B cell (primary cell): ENCODE measurements at places on chromosomes 13 and 19. TPM values are rescaled to one million over a fixed set of nuclear protein-coding genes. Genes with fewer than 3 reads are reported as not detected.

DNA sequence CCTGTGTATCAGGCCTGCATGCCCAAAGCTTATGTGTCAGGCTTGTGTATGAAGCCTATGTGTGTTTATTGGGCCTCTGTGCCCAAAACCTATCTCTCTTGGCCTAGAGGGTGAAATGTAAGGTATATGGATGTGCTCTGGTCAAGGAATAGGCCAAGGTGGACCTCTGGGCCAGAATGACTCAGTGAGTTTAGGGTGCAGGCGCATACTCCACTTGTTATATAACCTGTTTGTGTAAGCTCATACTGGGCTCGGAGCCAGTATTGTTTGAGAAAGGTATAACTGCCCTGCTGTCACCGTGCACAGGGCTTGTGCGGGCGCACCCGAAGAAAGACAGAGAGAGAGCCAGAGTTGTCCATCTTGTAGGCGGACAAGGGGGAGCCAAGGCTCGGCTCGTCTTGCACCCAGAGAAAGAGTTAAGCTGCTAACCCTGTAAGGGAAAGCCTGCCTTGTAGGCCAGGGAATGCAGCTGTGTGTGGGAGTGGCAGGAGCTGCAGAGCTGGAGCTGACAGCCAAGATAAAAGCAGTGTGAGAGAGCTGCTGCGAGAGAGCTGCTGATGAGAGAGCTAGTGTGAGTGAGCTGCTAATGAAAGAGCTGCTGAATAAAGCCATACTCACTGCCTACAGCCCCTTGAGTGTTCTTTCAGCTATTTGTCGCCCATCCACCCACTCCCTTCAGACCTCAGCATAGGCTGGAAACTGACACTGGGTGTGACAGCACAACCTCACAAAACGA lies 43.4 kb upstream of the N4BP2L1 start:
- H3K27ac ChIP-seq: no peak overlapping the region
- no peaks in the 10 kb centered on the region for H3K36me3 ChIP-seq
- H3K4me1 ChIP-seq: no peaks in the 10 kb centered on the region
- DNase-seq: no peak
- no peak overlapping the region for H3K4me3 ChIP-seq

- no peak overlapping the region for H3K4me3 ChIP-seq
- no peaks in the 10 kb centered on the region for H3K4me1 ChIP-seq
- no peak overlapping the region for H3K27ac ChIP-seq
- no peaks in the 10 kb centered on the region for H3K27me3 ChIP-seq
Measured at GRCh38 chr13:76489274-76489673, 396.9 kb downstream of the KCTD12 start.

DNA sequence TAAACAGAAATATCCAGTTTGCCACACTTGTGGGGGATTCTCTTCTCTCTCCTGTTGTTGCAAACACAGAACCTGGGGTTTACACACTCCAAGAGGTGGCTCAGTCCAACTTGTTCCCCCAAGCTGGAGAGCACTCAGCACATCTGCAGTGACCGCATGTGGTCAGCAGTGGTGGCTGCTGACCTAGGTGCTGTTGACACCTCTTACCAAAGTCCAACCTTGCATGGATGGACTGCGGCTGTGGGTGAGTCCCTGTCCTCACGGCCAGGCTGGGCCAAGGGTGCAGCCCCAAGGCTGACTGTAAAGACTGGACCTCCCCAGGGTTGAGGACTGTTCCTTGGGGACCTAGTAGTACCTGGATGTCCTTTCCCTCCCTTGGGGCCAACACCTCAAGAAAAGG lies 6.1 kb downstream of the LRFN3 start:
- H3K4me1 ChIP-seq: peaks cover 2% of the 10 kb centered on the region
- DNase-seq: no peak
- no peak overlapping the region for H3K4me3 ChIP-seq
- no peaks in the 10 kb centered on the region for H3K36me3 ChIP-seq
- H3K27ac ChIP-seq: no peak overlapping the region

The ZNF548 gene
- total RNA-seq: 83.8 and 85.8 TPM in 2 replicates

The FFAR3 gene
- total RNA-seq: not detected in 2 replicates

The ZNF554 gene
- 5.9 TPM in 2 replicates for total RNA-seq

The IGFL3 gene
- not detected in 2 replicates for total RNA-seq

The LILRB1 gene
- total RNA-seq: 136 and 138 TPM in 2 replicates
